Nephron progenitor cell (in vitro differentiated cells): ENCODE measurements at places on chromosomes 13 and 19.

DNA sequence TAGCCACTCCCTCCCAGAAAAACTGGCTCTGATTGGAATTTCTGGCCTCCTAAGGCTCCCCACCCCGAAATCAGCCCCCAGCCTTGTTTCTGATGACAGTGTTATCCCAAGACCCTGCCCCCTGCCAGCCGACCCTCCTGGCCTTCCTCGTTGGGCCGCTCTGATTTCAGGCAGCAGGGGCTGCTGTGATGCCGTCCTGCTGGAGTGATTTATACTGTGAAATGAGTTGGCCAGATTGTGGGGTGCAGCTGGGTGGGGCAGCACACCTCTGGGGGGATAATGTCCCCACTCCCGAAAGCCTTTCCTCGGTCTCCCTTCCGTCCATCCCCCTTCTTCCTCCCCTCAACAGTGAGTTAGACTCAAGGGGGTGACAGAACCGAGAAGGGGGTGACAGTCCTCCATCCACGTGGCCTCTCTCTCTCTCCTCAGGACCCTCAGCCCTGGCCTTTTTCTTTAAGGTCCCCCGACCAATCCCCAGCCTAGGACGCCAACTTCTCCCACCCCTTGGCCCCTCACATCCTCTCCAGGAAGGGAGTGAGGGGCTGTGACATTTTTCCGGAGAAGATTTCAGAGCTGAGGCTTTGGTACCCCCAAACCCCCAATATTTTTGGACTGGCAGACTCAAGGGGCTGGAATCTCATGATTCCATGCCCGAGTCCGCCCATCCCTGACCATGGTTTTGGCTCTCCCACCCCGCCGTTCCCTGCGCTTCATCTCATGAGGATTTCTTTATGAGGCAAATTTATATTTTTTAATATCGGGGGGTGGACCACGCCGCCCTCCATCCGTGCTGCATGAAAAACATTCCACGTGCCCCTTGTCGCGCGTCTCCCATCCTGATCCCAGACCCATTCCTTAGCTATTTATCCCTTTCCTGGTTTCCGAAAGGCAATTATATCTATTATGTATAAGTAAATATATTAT, 6.1 kb downstream of the FOSB start:
- no peak for DNase-seq

GRCh38 chr13:88097541-88097940, 426.4 kb downstream of the SLITRK5 start:
- DNase-seq: no peak

DNA sequence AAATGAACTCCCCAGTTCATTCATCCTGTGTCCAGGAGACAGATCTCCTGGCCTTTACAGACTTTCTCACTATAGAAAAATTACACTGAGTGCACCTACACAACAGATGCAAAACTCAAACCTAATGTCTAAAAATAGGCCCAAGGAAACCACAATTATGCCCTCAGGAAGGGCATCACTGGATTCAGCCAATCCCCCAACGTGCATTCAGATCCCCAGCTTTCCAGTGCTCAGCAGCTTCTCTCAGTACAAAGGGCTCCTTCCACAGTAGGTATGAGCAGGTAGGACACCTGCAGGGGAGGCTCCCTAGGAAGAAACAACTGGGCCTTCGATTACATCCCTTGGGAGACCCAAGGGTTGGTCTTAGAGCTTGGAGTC, 2.1 kb downstream of the ZNF709 start:
- no peak for DNase-seq

DNA sequence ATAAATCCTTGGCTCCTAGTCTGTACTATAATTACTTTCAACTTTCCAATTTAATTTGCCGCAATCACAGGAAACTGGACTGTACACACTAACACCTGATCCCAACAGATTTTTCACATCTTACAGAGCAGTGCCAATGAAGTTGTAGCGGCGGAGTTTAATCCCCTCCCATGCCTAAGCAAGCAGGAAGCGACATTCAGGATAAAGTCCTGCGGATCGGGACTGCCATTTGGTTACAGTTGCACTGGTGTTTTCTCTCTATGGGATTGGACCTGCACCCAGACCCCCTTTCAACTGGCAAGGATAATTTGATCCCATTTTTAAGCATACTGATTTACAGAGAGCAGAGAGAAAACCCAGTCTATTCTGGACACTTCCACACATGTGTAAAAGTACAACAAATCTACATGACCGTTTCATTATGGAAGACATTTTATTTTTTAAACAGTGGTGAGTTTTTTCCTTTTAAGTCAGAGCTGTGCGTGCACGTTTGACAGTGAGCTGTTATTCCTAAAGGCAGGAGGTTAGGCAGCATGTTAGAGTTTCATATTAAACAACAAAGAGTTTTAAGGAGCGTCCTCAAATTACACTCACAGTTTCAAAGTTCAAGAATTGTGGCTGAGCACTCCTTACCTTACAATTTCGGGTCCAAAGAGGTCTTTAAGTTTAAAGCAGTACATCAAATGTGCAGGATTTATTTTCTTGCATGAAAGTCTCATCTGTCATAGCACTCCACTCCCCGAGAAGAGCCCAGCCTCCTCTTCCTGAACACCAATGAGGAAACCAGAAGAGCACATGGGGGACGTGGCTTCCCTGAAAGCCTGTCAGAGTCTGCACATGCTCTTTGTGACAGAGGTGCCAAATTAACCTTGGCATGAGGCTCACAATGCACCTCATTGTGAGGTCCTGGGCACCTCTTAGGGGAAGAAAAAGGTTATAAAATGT, 141.6 kb upstream of the RFC3 start:
- peak; percentile 9 for DNase-seq

DNA sequence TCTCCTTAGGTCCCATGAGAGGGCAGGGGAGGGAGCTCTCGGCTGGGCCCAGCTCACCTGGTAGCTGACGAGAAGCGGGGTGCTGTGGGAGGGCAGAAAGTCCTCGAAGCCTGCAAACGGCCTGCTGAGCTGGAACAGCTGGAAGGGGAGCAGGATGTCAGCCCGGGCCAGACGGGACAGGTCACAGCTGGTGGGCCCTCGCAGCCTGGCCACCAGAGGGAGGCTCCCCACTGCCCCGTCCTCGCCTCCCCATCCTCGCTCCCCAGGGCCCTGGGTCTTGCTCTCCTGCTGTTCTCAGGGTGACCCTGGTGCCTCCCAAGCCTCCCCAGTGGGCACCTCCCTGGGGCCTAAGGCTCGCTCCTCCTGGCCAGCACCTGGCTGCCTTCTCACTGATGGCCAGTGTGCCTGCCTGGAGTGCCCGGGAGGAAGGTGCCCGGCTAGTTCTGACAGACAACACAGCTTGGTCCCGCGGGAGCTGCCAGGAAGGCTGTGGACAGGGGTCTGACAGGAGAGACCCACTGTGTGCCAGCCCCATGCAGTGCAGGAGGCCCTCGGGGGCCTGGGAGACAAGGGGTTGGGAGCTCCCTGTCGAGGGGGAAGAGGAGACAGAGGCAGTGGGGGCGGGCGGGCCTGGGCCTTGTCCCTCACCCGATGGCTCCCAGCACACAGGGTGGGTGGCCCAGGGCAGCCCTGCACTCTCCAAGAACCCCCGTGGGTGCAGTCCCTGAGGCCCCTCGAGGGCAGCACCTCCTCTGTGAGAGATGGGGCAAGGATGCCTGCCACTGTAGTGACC, 20.3 kb downstream of the GPX4 start:
- no peak for DNase-seq

- DNase-seq: no peak
Observed at GRCh38 chr13:26759249-26759906, 1.2 kb downstream of the GPR12 start.

DNA sequence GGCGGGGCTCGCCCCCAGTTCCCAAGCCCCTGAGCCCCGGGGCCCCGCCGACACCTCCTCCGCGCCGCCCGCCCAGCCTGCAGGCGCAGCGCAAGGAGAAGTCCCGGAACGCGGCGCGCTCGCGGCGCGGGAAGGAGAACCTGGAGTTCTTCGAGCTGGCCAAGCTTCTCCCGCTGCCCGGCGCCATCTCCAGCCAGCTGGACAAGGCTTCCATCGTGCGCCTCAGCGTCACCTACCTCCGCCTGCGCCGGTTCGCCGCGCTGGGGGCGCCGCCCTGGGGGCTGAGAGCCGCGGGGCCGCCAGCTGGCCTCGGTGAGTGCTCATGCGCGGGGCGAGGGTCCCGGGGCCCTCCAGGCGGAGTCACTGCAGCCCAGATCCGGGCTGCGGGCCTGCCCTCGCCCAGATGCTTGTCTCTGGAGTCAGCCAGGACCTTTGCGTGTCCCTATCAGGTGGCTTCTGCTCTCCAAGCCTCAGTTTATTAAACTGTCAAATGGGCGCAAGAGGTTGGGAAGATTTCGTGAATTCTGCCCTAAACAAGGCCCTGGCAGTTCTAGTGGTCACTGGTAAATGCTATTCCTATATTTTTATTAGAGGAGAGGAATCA, 2.0 kb downstream of the NPAS1 start:
- peak; percentile 55 for DNase-seq

DNA sequence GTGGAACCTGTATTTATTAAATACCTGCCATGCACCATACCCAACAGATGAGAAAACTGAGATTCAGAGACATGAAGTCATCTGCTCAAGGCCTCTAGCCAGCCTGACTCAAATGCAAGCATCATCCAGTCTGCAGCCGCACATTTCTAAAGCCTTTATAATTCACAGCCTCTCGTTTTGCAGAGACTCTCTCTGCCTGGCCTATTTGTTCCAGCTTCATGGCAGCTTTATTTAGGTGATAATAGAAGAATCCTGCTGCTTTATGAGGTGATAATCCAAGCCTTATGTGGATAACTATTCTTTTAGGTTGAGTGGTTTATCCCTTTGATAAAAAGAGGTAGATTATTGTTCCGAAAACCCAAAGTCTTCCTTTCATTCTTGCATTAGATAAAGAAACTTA, 58.4 kb downstream of the OXGR1 start:
- DNase-seq: no peak

GRCh38 chr19:53598361-53598760, 33.4 kb upstream of the DPRX start:
- DNase-seq: no peak

DNA sequence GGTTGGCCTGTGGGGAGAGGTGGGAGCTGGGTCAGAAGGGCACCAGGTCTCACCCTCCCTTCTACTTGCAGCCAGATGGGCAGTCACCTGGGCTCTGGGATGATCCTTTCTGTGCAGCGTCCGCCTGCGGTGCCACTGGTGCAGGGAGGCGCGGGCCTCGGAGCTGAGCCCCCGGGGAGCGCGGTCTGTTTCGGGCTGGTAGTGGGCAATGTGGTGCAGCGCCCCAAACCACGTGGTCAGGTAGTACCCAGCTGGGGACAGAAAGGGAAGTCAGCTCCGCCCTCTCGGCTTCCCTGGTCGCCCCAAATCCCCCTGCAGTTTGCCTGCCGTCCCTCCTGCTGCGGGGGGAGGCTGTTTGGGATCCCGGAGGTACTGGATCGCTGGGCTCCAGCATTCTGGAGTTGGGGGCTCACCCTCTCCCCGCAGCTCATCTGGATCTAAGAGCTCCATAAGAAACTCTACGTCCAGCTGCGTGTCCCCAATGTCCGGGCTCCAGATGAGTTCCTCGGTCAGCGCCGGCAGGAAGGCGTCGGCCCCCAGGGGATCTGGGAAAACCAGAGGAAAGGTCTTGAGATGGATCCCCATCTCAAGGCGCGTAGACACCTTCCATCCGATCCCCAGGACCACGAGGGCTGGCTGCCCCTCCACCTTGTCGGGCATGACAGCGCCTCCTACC, 8.8 kb downstream of the RINL start:
- DNase-seq: no peak

GRCh38 chr13:102814025-102814607, 15.2 kb downstream of the BIVM start:
- no peak for DNase-seq
